Vagina (tissue), 2 donors: ENCODE measurements at places on chromosomes 4 and X. TPM values are rescaled to one million over a fixed set of nuclear protein-coding genes. Genes with fewer than 3 reads are reported as not detected.
A peak's percentile ranks its signal among the peaks of the same experiment; 100 is the strongest.

Gene TSPAN7
- 38.5 TPM for total RNA-seq

Gene NPY5R
- total RNA-seq, result not detected

Gene DMRTC1
- 2.2 TPM for total RNA-seq

Gene NOX1
- total RNA-seq, result not detected

Gene YIPF7
- total RNA-seq, result not detected

- no peak overlapping the region for H3K4me3 ChIP-seq
- DNase-seq, result no peak
- H3K36me3 ChIP-seq, result no peaks in the 10 kb centered on the region
- no peak overlapping the region for H3K27ac ChIP-seq
Measured at GRCh38 chr4:151454513-151454912, 45.5 kb downstream of the FHIP1A start.

- no peak for DNase-seq
- H3K4me3 ChIP-seq, result no peak overlapping the region
- no peak overlapping the region for H3K27ac ChIP-seq
- no peaks in the 10 kb centered on the region for H3K4me1 ChIP-seq
Measured at GRCh38 chr4:52575406-52575805, 83.7 kb downstream of the USP46 start.

- no peaks in the 10 kb centered on the region for H3K36me3 ChIP-seq
- no peaks in the 10 kb centered on the region for H3K4me1 ChIP-seq
- no peak overlapping the region for H3K4me3 ChIP-seq
- no peak overlapping the region for H3K27ac ChIP-seq
Measured at GRCh38 chr4:188399834-188400233, 260.6 kb downstream of the TRIML1 start.

DNA sequence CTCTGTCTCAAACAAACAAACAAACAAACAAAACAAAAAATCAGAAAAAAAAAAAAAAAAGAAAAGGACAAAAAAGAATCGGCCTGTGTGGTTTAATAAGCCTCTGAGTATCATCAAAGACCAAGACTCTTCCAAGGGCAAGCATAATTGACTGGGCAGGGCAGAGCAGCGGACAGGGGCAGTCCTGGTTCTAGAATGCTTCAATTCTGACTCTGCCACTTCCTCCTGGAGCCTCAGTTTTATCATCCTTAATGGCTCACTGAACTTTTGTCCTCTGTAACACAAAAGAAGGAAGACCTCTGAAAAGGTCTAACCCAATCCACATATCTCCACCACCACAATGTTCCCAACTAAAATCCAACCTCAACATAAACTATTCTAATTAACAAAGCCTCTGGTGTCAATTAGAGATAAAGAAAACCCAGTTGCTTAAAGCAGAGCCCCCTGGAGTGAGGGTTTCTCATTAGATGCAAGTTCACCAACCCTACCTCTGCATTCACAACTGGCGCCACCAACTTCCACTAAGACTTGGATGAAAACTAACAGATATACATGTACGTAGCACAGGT lies 51.7 kb downstream of the TBC1D9 start:
- H3K36me3 ChIP-seq, result no peaks in the 10 kb centered on the region
- H3K27ac ChIP-seq, result no peak overlapping the region
- no peak for DNase-seq

- H3K4me1 ChIP-seq, result no peaks in the 10 kb centered on the region
- no peaks in the 10 kb centered on the region for H3K36me3 ChIP-seq
- no peak overlapping the region for H3K27ac ChIP-seq
- DNase-seq, result no peak
- H3K4me3 ChIP-seq, result no peak overlapping the region
- no peaks in the 10 kb centered on the region for H3K27me3 ChIP-seq
Measured at GRCh38 chr4:168433571-168433970, 46.7 kb downstream of the DDX60L start.

GRCh38 chrX:134622813-134623185 lies 35.5 kb downstream of the PLAC1 start:
- no peak overlapping the region for H3K27ac ChIP-seq
- H3K27me3 ChIP-seq, result no peaks in the 10 kb centered on the region
- H3K4me3 ChIP-seq, result no peak overlapping the region
- peaks cover 8% of the 10 kb centered on the region for H3K4me1 ChIP-seq

DNA sequence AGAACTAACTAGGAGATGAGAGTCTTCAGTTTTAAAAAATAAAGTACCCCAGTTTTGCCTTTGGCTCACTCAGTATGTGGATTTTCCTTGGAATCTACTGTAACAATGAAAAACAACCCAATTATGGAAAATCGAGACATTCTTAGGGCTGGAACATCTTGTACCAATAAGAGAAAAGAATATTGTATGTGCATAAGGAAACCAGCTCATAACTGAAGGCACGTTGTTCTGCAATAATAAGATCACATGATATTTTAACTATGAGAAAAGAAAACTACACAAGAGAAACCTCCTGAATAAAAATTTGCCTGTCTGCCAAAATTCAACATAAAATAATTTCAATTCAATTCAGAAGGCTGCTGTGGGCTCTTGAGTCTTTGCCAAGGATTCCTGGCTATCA lies 261.8 kb upstream of the EDNRA start:
- no peak overlapping the region for H3K27ac ChIP-seq
- H3K36me3 ChIP-seq, result no peaks in the 10 kb centered on the region
- no peaks in the 10 kb centered on the region for H3K27me3 ChIP-seq
- no peak for DNase-seq
- no peak overlapping the region for H3K4me3 ChIP-seq
- no peaks in the 10 kb centered on the region for H3K4me1 ChIP-seq

DNA sequence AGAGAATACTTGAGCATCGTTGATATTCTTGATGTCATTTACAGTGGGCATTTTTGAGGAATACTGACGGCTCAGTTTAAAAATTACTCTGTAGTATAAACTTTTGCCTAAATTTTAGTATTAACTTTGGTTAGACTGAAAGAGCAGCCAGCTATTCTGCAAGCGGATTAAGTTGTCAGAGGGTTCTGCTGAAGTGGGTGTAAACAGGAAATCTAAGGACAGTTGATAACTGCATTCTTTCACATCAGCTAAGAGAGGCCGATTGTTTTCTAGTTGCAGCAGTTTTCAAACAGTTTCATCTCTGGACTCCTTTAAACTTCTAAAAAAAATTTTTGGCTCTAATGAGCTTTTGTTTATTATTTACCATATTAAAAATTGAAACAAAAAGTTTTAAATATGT lies 149.6 kb downstream of the RAPGEF2 start:
- H3K27ac ChIP-seq, result no peak overlapping the region
- H3K36me3 ChIP-seq, result no peaks in the 10 kb centered on the region
- no peaks in the 10 kb centered on the region for H3K27me3 ChIP-seq

GRCh38 chr4:102792361-102792936 lies 31.7 kb upstream of the MANBA start:
- no peak overlapping the region for H3K27ac ChIP-seq
- H3K4me1 ChIP-seq, result peaks cover 4% of the 10 kb centered on the region
- H3K27me3 ChIP-seq, result no peaks in the 10 kb centered on the region
- H3K4me3 ChIP-seq, result no peak overlapping the region

GRCh38 chr4:111631215-111631999 lies 513.8 kb upstream of the FAM241A start:
- H3K27ac ChIP-seq, result no peak overlapping the region
- no peaks in the 10 kb centered on the region for H3K4me1 ChIP-seq
- H3K27me3 ChIP-seq, result no peaks in the 10 kb centered on the region
- no peak overlapping the region for H3K4me3 ChIP-seq
- no peak for DNase-seq
- no peaks in the 10 kb centered on the region for H3K36me3 ChIP-seq

DNA sequence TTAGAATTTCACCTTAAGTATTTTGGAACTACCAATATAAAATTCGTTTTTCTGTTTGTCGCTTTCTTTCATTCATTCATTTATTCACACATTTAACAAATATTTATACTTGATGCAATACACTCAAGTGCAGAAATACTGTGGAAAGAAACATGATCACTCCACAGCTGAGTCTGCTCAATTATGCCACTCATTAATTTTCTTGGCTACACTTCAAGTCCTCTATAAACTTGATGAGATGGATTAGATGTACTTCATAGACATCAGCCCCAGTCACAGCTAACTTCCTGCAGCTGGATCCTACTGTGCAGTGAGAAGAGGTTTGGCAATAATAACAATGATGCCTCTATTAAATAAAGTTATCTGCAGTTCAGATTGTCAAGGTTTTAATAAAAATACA lies 208.1 kb downstream of the PDGFC start:
- H3K4me1 ChIP-seq, result peaks cover 6% of the 10 kb centered on the region
- no peak overlapping the region for H3K4me3 ChIP-seq
- no peaks in the 10 kb centered on the region for H3K27me3 ChIP-seq

DNA sequence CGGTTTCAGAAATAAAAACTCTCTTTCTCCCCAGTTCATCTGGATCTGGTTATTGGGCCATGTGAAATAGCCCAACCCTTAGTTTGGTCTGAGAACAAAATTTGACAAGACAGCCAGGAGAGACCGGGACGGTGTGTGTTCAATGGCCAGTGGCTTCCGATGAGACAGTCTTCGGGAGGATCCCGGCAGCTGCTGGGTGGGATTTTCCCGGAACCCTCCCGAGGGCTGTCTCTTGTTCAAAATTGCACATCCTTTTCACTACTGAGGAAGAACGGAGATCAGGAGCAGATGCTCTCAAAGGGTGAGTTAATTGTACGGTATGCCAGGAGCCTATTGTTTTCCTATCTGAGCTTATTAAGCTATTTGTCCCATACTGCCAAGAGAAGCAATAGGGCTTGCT lies 166.5 kb downstream of the PRR32 start:
- no peaks in the 10 kb centered on the region for H3K27me3 ChIP-seq
- H3K4me3 ChIP-seq, result no peak overlapping the region
- no peak for DNase-seq
- H3K4me1 ChIP-seq, result no peaks in the 10 kb centered on the region
- no peaks in the 10 kb centered on the region for H3K36me3 ChIP-seq
- H3K27ac ChIP-seq, result no peak overlapping the region

DNA sequence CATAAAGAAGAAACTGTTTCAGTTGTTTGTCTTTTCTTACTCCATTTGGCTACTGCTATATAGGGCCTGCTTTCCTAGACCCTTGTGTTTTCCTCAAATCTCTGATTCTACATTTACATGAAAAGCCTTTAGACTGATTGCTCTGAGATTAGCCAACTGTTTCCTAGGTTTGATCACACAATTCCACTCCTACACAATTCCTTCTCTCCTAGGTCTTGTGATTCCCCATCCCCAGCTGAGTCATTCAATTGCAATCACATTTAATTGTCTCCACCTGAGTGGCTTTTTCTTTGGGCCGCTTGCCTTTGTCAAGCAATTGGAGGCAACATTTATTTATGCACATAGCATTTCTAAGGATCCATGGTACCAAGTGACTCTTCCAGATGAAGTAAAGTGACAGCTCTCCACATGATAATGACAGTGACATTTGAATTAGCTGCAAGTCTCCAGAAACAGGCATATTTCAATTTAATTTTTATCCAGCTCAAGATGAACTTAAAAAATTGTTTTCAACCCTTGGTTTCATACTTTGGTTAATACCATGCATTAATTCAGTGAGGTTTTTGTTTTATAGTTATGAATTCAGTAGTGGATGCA lies 35.8 kb downstream of the ATXN3L start:
- no peak for DNase-seq
- H3K27ac ChIP-seq, result no peak overlapping the region
- H3K36me3 ChIP-seq, result no peaks in the 10 kb centered on the region
- no peaks in the 10 kb centered on the region for H3K4me1 ChIP-seq
- H3K4me3 ChIP-seq, result no peak overlapping the region

- no peak for DNase-seq
- peak overlapping the region; percentile 47 for H3K4me3 ChIP-seq
- H3K27me3 ChIP-seq, result no peaks in the 10 kb centered on the region
- peak overlapping the region; percentile 76 for H3K27ac ChIP-seq
- H3K4me1 ChIP-seq, result peaks cover 17% of the 10 kb centered on the region
- no peaks in the 10 kb centered on the region for H3K36me3 ChIP-seq
Measured at GRCh38 chrX:49184294-49185281, 1.6 kb downstream of the PRICKLE3 start.
